ENCODE measurements at places on chromosomes 1 and 21.

- no peak for DNase-seq
Measured at GRCh38 chr1:14499312-14500040, 99.0 kb upstream of the KAZN start.

DNA sequence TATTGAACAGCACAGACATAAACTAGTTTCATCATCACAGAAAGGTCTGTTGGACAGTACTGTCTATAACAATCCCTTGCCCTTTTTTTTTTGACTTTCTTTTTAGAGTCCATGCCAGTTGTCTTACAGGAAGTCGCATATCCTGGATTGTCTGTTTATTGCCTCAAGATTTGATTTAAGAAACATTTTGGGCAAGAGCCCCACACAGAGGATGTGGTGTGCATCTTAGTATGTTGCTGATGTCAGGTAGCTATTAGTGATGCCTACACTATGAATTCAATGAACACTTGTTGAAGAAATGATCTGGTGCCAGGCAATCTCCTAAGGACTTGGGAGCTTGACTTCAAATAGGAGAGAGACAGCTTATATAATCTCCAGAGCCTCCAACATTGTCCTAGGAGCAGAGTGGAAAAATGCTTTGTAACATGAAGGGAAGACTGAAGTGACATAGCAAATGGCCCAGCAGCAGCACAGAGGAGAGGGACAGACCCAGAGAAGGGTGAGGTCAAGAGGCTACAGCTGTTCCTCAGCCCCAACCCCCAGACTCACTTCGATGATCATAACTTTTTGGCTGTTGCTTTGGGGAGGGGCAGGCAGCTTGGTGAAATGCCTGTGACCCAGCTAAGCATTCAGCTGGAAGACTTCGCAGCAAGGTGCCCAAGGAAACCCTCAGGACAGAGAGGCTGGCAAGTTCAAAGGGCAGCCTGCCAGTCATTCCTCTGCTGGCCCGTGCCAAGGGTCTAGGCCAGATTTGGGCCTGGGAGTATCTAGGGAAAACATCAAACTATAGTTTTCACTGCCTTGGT is 7.5 kb upstream of the RAB29 start:
- no peak for DNase-seq

DNA sequence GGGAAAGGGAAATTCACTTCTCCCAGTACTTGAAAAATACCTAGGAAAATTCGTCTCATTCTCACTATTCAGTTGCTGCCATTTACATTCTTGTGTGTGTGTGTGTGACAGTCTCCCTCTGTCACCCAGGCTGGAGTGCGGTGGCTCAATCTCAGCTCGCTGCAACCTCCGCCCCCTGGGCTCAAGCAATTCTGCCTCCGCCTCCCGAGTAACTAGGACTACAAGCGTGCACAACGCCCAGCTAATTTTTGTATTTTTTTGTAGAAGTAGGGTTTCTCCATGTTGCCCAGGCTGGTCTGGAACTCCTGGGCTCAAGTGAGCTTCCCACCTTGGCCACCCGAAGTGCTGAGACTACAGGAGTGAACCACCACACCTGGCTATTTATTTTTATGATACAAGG is 1.2 kb downstream of the SNAPIN start:
- DNase-seq: no peak

GRCh38 chr1:240280560-240281322 is 189.1 kb downstream of the FMN2 start:
- DNase-seq: no peak

- no peak for DNase-seq
Measured at GRCh38 chr1:61426254-61426653, 298.7 kb downstream of the TM2D1 start.

DNA sequence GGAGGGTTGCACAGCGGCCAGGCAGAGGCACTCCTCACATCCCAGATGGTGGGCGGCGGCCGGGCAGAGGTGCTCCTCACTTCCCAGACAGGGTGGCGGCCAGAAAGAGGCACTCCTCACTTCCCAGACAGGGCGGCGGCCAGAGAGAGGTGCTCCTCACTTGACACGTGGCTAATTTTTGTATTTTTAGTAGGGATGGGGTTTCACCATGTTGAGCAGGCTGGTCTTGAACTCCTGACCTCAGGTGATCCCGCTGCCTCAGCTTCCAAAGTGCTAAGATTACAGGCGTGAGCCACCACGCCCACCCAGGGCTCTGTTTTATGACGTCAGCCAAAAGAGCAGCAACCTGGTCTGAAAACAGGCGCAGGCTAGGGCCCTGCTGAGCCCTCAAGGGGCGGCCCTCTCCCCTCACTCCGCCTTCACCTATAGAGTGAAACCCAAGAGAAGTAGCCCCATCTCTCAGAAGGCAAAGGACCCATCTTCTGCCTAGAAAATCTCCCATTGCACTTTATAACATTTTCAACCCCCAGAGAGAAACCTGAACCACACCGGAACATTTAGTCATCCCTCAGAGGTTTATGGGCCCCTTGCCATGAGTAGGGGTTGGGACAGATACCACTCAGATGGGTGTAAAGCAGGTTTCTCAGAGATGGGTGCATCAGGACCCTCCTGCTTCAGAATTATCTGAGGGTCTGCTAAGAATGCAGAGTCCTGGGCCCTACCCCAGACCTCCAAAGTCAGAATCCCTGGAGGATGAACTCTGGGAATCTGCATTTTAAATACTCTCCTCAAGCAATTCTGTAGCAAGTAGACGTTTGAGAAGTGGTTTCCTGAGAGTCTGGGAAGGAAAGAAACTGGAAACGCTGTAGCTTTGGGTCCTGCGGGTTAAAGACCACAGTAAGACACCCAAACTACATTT is 40.8 kb downstream of the CDK18 start:
- no peak for DNase-seq

Data from inflammatory macrophage treated with lipopolysaccharide for 4 hours (primary cell).